ENCODE measurements at places on chromosomes 5 and 9.

DNA sequence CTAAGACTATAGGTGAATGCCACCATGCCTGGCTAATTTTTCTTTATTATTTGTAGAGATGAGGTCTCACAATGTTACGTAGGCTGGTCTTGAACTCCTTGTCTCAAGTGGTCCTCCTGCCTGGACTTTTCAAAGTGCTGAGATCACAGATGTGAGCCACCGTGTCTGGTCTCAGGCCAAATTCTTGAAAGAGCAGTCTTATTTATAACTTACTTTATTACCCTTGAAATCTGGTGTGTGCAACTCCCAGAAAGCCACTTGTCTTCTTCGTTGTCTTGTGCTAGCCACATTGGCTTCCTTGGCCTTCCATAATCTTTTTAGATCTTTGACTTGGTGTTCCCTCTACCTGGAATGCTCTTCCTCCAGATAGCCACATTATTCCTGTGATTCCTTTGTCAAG is 50.1 kb downstream of the CTNNA1 start:
- no peak for DNase-seq

GRCh38 chr5:146101646-146102045 is 3.7 kb downstream of the PLAC8L1 start:
- DNase-seq: no peak

GRCh38 chr5:124751031-124751430 is 4.6 kb upstream of the ZNF608 start:
- no peak for DNase-seq

- DNase-seq: no peak
These were observed 66.0 kb upstream of the ADAMTS2 start for GRCh38 chr5:179411161-179411841.

GRCh38 chr9:129184596-129185122 is 6.6 kb upstream of the IER5L start:
- DNase-seq: no peak

DNA sequence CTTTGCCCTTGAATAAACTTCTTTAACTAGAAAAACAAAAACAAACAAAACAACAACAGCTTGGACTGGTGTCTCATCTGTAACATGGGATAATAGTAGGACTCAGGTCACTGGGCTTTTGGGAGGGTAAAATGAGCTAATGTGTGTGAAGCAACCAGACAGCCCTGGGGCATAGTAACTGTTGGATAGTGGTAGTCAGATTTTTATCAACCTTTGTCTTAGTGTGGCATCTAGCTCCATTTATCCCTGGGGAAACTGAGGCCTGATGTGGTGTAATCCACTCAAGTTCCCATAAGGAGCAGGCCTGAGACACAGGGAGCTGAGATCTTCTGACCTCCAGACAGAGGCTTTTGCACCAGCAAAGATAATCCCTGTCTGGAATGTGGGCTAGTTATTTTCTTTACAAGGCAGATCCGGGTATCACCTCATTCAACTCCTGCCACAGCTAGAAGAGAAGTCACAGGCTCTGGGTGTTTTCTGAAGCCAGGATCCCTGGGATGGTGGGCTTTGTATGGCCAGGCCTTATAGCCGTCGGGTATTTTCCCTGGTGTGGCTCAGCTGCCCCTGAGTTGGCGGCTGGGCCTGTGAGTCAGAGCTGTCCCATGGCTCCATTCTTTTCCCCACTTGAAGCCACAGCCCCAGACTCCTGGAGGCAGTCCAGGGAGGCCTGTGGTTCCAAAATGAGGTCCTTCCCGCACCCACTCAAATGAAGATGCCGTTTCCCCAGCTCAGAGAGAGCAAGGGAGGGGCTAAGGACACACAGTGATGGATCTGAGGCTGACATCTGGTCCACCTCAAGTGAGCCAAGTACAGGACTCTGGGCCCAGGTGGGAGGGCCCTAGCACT is 26.1 kb upstream of the CSF1R start:
- peak; percentile 97 for DNase-seq

- DNase-seq: peak; percentile 35
These were observed 2.7 kb upstream of the PHPT1 start for GRCh38 chr9:136846376-136847087.

DNA sequence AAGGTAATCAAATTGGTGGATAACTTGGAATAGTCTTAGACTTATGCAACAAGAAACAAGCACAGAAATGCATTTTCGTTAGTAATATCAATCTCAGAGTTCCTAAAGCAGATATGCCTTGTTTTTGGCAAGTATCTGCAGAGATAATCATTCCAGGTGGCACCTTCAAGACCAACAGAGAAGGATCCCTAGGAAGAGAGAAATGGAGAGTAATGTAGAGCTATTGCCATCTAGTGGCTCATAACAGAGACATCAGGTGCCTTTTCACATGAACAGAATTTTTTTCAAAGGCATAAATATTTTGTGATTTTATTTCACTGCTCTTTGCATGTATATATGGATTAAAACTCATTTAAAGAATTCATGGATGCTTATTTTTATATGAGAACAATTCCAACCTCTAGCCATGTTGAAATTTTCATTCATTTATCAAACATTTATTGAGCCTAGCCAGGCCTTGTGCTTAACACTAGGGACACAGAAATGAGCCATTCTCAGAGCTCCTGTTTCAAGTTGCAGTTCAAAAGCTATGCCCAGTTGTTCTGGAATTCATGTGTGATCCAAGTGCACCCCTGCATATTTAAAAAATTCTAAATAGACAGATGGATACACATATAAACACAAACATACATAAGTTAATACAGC is 117.5 kb upstream of the OR13F1 start:
- peak; percentile 65 for DNase-seq

- DNase-seq: no peak
These were observed 20.7 kb upstream of the XPA start for GRCh38 chr9:97717866-97718265.

DNA sequence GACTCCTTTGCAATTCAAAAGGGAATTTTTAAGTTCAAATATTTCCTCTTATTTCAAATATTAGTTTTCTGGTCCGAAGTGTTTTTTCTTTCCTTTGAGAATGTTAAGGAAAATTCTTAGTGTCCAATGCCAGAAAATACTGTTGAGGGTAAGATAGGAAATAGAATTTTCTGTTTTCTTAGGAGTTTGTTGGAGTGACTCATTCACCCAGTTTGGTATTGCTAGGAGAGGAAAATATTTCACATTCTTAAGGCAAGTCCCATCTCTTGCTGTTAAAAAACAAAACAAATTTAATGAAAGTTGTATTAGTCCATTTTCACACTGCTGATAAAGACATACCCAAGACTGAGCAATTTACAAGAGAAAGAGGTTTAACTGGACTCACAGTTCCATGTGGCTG is 349.2 kb upstream of the ADAMTSL1 start:
- DNase-seq: peak; percentile 22

DNA sequence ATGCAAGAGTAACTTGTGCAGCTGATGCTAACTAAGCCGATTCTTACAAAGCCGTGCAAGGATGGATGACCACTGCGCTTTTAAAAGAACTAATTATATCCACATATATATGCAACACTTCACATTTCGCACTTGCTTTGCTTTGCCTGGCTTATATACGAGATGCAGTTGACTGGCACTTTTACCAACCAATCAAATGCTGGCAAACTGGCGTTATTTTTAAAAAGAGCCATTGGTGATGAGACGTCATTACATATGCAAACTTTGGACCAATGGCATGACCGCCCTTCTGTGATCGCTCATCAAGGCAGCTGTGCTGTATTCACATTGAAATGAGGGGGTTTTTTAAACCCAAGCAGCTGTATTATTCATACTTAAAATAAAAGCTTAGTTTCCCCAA is 1147.7 kb upstream of the WWC1 start:
- no peak for DNase-seq

- DNase-seq: no peak
These were observed 745.4 kb downstream of the TLR4 start for GRCh38 chr9:118449554-118449953.

- peak; percentile 85 for DNase-seq
These were observed 66.7 kb downstream of the PSD2 start for GRCh38 chr5:139862313-139862712.

DNA sequence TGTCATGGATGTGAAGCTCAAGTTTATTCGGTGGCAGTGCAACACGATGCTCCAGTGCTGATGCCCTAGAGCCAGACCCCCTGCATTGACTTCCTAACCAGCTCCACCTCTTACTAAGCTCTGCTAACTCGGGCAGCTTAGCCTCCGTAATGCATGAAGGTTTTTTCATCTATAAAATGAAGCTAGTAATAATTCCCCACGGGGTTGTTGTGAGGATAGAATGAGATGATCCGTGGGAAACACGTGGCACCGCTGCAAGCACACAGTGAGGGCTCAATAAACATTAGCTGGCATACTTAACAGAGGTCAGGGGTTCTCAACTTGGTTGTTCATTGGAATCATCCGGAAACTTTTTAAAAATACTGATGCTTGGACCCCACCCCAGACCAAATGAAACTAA is 6.8 kb downstream of the ENC1 start:
- no peak for DNase-seq

DNA sequence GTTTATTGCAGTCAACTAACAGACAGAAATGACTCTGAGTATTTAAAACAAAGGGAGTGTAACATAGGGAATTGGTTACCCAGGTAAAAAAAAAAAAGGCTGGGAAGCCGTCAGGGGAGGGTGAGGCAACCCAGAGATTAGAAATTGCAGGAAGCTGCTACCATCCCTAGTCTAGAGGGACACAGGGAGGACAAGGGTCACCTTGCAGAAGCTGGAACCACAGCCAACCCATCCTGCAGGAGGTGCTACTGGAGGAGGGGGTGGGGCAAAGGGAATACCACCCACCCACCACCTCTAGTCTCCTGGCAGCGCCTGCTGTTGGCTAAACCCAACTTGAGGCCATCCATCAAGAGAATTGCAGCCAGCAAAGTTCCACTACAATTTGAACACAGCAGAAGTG is 6.5 kb downstream of the CAST start:
- DNase-seq: no peak

DNA sequence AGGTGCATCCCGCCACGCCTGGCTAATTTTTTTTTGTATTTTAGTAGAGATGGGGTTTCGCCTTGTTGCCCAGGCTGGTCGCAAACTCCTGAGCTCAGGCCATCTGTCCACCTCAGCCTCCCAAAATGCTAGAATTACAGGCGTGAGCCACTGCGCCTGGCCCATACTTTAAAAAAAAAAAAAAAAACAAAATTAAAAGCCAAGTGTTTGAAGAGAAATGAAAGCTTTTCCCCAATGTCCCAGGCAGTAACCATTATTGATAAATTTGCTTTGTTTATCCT is 9.5 kb downstream of the PRRC2B start:
- no peak for DNase-seq

GRCh38 chr5:111762895-111763294 is 5.9 kb upstream of the NREP start:
- DNase-seq: no peak

DNA sequence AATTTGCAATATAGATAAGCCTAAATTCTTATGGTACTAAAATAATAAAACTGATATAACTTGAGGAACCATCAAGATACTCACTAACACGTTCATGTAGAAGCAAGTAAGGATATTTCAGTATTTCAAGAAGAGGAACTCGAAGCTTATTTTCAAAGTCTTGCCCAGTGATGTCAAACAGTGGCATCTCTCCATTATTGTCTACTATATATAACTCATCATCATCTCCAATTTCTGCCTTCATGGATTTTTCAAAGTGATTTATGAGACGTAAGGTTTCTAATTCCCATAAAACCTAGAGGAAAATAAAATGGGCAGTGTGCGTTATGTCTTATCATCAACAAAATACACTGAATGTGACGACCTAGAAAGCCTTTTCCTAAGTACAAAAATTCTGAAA is 8.6 kb downstream of the SETX start:
- DNase-seq: no peak

GRCh38 chr9:110509792-110510191 is 69.7 kb downstream of the SVEP1 start:
- DNase-seq: no peak

GRCh38 chr5:91155274-91155673 is 227.8 kb downstream of the ARRDC3 start:
- no peak for DNase-seq

GRCh38 chr5:77867194-77867691 is 91.1 kb upstream of the TBCA start:
- DNase-seq: peak; percentile 72

DNA sequence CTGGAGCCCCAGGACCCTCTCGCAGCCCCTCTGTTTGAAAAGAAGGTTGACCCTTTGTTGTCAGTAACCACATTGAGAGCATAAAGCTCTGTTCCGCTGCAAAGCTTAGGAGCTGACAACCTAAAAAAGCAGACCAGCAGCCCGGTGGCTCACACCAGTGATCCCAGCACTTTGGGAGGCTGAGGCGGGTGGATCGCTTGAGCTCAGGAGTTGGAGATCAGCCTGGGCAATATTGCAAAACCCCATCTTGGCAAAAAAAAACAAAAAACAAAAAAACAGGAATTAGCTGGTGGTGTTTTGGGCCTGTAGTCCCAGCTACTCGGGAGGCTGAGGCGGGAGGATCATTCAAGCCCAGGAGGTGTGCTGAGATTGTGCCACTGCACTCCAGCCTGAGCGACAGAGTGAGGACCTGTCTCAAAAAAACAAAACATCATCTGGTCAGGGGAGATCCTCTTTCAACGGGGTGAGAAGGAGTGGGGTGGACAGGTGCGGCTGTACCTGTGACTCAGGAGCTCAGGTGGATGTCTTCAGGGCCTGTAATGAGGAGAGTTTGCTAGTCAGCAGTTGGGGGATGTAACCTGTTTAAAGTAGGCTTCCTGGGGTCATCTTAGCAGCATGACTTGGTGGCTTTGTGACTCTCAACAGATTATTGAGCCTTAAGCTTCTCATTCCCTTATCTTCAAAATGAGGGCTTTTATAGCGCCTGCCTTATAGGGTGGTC is 694 bp upstream of the REEP2 start:
- no peak for DNase-seq

DNA sequence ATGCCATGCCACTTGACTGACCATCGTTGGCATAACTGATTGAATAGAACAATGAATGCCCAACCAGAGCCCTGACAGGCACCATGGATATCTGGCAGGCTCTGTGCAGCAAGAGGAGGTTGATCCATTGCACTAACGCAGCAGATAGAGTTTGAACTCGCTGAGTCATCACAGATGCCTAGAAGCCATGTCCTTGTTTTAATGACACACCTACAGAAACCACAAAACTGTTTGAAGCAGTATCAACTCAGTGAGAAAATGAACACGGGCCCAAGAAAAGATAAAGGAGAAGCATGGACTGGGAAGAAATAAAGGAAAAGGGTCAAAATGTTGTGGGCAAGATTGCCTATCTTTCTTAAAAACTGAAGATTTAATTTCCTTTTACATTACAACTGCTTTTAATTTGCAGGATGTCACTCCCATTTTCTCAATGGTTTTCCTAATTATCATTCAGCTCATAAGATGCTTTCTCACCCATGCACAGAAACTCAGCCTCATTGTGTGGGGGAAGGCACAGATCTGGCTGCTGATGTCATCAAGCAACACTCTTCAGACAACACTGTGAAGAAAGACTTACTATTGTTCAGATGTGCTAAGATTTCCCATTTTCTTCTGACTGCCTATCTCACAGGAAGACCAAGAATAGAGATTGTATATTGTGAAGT is 129.0 kb downstream of the PIK3R1 start:
- DNase-seq: peak; percentile 79
